ENCODE measurements at places on chromosomes 13 and 19.

DNA sequence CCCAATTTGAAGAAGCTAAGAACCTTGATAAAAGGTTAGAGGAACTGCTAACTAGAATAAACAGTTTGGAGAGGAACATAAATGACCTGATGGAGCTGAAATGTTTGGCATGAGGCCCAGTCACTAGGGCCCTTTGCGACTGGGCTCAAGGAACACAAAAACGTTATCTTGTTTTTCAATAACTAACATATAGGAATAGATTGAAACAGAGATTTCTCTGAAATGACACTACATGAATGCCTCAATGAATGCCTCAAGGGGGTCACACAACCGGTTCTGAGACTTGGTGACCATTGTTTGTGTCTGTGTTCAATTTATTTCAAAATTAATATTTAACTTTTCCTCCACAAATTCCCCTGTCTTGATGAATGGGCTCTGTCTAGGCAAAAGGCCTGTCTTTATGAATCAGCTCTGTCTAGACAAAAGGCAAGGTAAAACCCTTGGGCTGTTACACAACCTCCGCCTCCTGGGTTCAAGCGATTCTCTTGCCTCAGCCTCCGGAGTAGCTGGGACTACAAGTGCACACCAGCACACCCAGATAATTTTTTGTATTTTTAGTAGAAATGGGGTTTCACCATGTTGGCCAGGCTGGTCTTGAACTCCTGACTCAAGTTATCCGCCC, 932 bp upstream of the ZNF486 start:
- no peak for DNase-seq

- no peak for DNase-seq
These were observed 11.0 kb downstream of the MEIS3 start for GRCh38 chr19:47408156-47408938.

GRCh38 chr13:42355491-42356183, 83.7 kb downstream of the AKAP11 start:
- no peak for DNase-seq

GRCh38 chr19:49713236-49713845, 22.4 kb downstream of the CPT1C start:
- DNase-seq: no peak

- DNase-seq: no peak
These were observed 25.5 kb downstream of the FAM187B start for GRCh38 chr19:35202722-35203688.

DNA sequence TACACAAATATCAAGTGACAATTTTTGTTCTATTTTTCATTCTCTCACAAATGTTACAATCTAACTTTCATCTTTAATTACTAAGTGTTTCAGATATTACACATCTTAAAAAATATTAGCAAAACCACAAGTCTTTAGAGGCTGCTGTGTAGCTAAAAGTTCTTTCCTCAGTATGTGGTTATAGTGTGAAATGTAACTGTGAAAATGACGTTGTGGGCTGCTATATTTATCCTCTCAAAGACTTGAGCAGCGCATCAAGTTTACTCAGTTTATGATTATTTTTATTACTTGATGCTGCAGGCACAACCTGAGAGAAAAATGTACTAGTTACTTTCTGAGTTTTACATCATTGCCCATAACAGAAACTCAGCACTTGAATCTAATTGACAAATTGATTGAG, 2860.6 kb upstream of the PCDH20 start:
- DNase-seq: no peak

- no peak for DNase-seq
These were observed 13.7 kb upstream of the FARP1 start for GRCh38 chr13:98129059-98129746.

- no peak for DNase-seq
These were observed 1152.9 kb downstream of the PCDH9 start for GRCh38 chr13:66077132-66077689.

- no peak for DNase-seq
These were observed 897 bp downstream of the ETHE1 start for GRCh38 chr19:43525836-43526771.

DNA sequence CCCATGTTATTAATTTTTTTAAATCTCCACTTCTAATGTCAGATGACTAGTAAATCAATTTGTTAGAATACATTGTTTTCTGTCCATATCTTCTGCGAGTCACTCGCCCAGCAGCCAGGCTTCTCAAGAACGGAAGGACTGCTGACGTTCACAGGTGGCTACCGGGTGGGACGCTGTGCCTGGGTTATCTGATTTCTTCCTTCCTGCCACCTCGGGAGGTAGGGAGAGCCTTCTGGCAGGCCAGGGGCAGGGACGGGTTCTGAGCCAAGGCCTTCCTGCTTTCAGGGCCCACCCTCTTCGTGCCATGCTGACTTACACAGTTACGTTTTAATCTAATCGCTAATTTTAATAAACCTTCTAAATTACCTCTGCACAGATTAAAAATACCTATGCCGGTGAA, 7.9 kb upstream of the C1QTNF9 start:
- DNase-seq: no peak

DNA sequence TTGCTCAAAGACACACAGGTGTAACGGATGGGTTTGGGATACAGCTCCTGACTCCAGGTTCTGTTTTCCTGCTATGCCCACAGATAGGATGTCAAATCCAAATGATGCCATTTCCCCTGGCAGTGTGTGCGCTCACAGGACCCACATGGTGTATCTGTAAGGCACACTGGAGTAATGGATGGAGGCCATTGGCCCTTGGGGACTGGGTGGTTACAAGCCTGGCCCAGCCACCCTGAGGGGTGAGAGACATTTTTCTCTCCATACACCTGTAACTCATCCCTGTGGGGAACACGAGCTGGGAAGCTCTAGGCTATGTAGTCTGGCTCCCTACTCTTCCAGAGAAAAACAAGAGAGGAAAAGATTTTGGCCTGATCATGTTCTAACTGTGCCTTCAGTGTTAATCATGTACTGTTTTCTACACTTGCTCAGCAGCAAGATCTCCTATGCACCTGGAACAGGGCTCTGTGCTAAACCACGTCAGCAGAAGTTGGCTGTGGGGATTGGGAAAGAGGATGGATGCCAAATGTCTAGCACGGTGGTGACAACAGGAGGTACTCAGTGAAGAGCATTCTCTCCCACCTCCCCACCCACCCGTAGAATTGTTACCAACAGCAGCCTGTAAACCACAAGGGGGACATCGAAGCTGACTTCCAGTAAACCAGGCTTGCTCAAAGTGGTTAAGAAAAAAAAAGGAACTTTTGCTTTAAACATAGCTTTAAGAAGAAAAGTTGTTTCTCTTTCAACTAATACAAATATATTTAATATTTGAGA, 237.0 kb downstream of the LACC1 start:
- DNase-seq: no peak

GRCh38 chr19:17420475-17420924, 653 bp downstream of the MVB12A start:
- no peak for DNase-seq

DNA sequence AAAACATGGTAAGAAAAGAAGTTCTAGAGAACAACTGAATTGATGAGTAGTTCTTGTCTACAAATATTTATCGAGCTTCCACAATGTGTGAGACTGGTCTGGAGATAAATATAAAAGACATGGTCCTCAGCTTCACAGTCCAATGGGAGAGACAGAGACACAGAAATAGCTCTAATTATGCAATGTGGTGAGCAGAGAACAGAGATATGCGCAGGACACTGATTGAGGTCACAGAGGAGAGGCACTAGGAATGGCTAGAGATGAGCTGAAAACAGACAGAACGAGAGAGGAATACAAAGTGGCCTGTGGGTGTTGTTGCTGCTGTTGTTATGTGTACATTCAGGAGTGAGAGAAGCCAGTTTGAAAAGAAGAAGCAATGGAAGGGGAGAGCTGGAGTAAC, 53.2 kb downstream of the GPALPP1 start:
- no peak for DNase-seq

DNA sequence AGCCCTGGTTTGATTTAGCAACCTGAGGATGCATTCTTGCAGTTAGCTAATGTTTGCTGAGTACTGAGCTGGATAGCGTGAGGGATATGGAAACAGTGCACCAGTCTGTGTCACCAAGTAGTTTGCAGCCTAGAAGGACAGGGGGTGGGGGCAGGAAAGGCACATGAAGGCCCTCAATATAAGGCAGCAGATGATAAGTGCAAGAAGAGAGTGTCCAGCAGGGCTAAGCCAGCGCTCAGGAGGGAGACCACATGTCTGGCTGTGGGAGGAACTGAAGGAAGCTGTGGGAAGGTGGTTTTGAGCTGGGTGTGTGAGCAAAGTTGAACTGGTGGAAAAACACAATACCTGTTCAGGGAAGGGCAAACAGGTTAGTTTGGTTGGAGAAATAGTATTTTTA, 1.7 kb downstream of the CXCL17 start:
- no peak for DNase-seq

DNA sequence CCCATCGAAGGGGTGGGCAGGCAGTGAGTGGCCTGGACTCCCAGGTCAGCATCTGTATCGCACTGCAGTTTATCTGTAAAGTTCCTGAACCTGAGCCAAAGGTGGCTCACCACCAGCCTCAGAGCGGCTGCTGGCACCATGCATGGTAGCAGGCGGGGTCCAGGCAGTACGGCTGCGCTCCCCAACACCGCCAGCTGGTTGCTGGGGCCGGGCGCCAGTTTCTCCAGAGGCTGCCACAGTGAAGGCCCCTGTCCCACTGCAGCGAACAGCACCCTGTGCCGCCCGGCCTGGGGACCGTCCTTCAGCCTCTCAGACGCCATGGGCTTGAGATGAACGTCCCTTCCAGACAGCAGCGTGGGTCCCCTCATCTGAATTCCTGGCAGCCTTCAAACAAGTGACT, 109.8 kb downstream of the KDM4B start:
- DNase-seq: no peak

- DNase-seq: no peak
These were observed 24.5 kb downstream of the ZDHHC20 start for GRCh38 chr13:21434588-21434987.

GRCh38 chr13:113126265-113127150, 3.9 kb downstream of the F10 start:
- DNase-seq: no peak

- DNase-seq: no peak
These were observed 9.6 kb downstream of the CYP2F1 start for GRCh38 chr19:41123716-41124294.

DNA sequence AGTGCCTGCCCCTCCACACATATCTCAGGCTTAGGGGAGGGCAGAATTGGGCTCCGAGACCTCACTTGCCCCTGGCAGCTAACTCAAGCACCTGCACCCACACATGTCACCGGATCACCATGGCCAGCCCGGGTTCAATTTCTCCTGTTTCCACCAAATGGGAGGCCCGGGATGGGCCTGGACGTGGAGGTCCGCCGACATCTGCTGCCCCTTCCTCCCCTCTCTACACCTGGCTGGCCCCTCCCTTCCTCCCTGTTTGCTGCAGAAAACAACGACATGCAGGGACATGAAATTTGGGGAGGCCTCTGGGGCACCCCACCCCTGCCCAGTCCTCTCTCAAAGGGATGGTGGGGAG, 1.3 kb downstream of the PRKD2 start:
- DNase-seq: no peak

DNA sequence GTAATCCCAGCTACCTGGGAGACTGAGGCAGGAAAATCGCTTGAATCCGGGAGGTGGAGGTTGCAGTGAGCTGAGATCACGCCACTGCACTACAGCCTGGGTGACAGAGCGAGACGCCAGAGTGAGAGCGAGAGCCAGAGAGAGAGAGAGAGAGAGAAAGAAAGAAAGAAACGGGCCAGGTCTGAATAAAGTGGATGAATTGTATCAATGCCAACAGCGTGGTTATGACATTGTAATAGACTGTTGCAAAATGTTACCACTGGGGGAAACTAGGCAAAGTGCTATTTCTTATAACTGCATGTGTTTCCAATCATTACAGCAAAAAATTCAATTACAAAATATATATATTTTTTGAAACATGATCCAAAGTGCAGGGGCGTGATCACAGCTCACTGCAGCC, 11.8 kb upstream of the BTBD2 start:
- no peak for DNase-seq

DNA sequence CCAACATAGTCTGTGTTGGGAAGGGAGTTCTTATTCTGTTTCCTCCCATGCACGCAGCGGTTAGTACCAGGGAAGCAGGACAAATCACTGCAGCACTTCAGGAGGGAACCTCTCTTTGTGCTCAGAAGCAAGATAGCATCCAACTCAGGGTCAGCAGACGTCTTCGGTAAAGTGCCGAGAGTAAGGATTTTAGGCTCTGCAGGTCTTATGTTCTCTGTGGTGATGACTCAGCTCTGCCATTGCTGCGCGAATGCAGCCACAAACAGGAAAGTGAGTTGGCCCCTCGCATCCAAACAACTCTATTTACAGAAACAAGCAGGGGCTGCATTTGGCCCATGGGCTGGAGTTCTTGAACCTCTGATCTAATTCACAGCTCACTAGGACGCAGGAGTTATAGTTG, 122.1 kb upstream of the SPATA13 start:
- no peak for DNase-seq

DNA sequence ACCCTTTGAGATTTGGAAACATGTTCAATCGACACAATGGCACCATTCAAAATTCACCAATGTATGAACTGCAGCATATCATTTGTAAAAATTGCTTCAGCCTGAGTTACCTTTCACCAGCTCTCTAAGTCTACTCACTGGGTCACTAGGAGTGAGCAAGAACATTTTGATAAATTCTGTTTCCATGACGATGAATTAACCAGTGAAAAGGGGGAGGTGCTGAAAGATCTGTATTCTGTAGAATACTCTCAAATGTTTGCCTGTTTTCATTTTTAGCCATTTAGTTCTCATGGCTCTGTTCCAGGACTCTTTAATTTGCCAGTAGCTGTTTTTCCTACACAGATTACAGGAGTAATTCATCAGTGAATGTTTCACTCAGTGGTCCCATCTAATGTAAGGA, 883.4 kb downstream of the DIAPH3 start:
- DNase-seq: no peak

DNA sequence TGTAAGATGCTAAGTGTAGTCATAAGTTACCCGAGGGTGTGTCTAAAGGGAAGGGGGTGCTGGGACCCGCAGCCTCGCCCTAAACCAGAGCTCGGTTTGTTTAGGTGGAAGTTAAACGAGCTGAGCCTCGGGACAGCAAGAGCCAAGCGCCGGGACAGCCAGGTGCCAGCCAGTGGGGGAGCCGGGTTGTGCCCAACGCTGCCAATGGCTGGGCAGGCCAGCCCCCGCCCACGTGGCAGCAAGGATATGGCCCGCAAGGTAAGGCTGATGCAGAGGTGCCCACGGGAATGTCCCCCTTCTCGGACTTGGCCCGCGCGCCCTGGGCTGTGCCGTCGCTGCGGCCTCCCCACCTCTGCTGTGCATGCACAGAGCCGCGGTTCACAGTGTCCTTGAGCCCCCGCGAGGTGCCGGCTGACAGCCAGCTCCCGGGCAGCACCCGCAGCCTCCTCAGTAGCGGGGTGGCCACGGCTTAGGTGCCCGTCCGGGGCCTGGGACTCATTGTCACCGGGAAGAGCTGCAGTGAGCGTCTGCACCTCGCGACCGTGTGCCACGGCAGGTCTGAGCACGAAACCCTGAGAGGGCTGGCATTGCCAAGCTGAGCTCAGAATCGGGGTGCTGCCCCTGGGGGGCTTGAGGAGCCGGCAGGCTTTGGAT, 9.3 kb upstream of the RPS15 start:
- DNase-seq: no peak

All from right renal pelvis (tissue), 4 donors.